ENCODE measurements at places on chromosomes 7 and 10.

GRCh38 chr10:6082496-6083395, 6.1 kb upstream of the RBM17 start:
- DNase-seq: no peak

- DNase-seq: no peak
Measured at GRCh38 chr10:70785190-70785589, at the start of gene TBATA. TBATA (minus strand) TSS chr10:70785377; CDS start chr10:70783379, 1,998 bp downstream.

DNA sequence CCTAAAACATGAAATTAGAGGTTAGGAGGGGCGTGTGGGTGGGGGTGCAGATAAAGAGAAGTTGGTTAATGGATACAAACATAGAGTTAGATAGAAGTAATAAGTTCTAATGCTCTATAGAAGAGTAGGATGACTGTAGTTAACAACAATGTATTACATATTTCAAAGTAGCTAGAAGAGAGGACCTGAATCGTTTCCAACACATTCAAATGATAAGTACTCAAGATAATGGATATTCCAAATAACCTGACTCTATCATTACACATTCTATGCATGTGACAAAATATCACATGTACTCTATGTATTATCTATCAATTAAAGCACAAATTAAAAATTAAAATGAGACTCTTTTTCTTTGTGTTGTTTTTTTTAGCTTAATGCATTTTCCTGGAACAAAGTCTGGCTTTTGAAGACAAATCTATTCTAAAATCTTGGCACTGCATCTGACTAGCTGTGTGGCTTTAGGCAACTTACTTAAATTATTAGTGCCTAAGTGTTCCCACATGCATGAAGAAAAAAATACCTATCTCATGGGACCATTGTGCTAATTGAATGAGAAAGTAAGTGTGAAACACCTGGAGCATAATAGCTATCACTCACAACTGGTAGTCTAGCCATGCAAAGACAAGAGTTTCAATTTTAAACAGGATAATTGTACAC, 75.7 kb downstream of the SEMA3C start:
- DNase-seq: no peak

GRCh38 chr7:105209870-105210269, 178.9 kb downstream of the SRPK2 start:
- no peak for DNase-seq

GRCh38 chr7:121446526-121446925, 50.4 kb upstream of the FAM3C start:
- no peak for DNase-seq

- DNase-seq: no peak
Measured at GRCh38 chr7:5477126-5477525, 53.5 kb upstream of the TNRC18 start.

GRCh38 chr7:138154661-138155060, 78.4 kb downstream of the AKR1D1 start:
- DNase-seq: no peak

DNA sequence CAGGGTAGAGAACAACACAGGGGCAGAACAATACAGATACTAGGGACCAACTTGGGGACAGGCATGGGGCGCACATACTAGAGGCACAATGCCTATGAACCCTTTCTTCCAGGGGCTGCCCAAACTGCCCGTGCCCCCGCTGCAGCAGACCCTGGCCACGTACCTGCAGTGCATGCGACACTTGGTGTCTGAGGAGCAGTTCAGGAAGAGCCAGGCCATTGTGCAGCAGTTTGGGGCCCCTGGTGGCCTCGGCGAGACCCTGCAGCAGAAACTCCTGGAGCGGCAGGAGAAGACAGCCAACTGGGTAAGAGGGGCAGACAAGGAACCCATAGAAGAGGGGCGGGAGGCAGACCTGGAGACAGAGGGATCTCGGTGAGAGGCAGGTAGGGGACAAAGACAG, 5.8 kb downstream of the CHAT start:
- DNase-seq: no peak

- DNase-seq: no peak
Measured at GRCh38 chr7:101820703-101821102, 3.3 kb downstream of the CUX1 start.

GRCh38 chr10:49153115-49153514, 19.3 kb upstream of the FAM170B start:
- DNase-seq: no peak

DNA sequence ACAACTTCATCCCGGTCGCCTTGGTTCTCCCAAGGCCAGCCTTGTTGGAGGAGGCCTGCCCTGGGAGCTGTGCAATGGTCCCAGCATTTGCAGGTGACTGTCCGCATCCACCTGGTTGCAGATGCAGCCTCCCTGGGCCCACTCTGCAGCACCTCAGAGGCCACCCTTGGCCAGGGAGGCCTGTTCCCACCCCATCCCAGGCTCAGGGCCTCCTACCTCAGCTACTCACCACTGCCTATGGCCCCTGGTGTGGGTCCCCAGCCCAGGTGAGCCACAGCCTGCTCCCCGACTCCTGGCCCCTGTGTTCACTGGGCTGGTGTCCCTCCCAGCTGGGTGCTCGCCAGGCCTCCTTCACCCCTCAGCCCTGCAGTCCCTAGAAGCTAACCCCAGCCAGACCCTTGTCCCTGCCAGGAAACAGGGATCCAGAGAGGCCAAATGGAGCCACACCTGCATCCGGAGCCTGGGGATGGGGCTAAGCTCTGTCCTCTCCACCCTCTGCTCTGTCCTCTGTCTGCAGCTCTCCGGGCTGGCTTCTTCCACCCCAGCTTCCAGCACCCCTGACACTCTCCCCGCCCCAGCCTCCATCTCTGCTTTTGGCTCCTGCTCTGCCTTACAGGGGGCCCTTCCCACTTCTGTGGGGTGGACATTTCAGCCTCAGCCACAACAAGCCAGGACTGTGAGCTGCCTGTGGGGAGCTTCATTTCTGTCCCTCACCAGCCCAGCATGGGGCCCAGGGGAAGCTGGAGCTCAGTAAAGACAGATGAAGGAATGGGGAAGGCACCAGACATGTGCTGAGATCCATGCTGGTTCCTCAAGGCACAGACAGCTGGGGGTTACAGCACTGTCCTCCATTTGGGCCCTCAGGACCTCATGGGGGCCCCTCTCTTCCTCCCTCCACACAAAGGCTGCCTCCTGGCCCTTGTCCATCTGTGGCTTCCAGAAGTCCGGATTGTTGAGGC, 35.6 kb upstream of the ANTXRL start:
- no peak for DNase-seq

- DNase-seq: no peak
Measured at GRCh38 chr10:35017608-35018007, 72.5 kb downstream of the CUL2 start.

DNA sequence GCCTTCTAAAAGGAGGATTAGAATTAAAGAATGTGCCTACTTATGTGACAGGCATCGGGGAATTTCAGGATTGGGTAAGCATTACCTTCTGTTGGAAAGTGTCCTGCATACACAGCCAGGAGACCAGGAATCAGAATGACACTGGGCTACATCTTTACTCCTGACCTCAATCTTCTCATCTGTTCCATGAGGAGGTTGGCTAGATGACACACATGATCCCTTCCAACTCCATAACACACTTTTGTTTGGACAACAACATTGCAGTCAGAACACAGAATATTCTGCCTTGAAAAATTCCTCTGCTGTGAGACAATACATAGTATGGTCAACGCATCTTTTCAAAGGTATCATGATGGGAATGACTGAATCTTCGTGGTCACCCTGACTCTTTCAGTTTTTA, 1281.2 kb upstream of the SORCS1 start:
- no peak for DNase-seq

DNA sequence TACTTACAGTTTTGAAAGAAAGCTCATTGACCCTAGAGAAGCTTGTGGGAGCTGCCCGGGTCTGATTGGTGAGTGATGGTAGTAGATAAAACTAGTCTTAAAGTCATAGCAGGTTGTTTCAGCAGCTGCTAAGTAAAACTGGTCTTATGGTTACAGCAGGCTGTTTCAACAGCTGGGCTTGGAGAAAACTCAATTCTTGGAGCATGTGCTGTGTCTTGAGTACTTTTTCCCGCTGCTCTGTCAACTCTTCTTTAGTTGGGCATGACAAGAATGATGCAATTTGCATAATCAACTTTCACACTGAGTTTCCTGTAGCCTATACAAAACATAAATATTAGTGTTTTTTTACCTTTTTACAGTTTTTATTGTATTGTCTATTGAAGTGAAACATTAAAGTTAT, 707.9 kb downstream of the AUTS2 start:
- DNase-seq: no peak

GRCh38 chr10:6936931-6937330, 356.9 kb upstream of the PRKCQ start:
- DNase-seq: no peak

- no peak for DNase-seq
Measured at GRCh38 chr7:127541548-127541947, 43.8 kb downstream of the GCC1 start.
